ENCODE measurements at places on chromosomes 16 and 17.
A peak's percentile ranks its signal among the peaks of the same experiment; 100 is the strongest.

GRCh38 chr17:42518046-42518754 lies 17.8 kb upstream of the NAGLU start:
- DNase-seq: no peak

- DNase-seq: peak; percentile 74
Observed at GRCh38 chr17:2593821-2594721, 617 bp downstream of the PAFAH1B1 start.

DNA sequence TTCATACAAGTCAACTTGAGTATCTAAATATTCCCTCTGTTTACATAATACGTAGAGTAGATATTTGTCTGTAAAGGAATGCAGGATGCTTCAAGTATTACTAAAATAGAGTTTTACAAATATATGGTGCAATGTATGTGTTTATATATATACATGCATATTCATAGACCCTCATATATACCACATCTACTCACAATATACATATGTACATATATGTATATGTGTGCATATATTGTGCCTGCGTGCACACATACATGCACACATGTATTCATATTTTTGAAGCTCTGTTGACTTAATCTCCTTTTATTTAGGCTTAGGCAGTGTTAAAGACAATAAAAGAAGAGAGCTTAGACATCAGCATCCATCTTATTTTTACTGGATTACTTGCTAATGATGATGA lies 616.6 kb upstream of the GOT2 start:
- no peak for DNase-seq

DNA sequence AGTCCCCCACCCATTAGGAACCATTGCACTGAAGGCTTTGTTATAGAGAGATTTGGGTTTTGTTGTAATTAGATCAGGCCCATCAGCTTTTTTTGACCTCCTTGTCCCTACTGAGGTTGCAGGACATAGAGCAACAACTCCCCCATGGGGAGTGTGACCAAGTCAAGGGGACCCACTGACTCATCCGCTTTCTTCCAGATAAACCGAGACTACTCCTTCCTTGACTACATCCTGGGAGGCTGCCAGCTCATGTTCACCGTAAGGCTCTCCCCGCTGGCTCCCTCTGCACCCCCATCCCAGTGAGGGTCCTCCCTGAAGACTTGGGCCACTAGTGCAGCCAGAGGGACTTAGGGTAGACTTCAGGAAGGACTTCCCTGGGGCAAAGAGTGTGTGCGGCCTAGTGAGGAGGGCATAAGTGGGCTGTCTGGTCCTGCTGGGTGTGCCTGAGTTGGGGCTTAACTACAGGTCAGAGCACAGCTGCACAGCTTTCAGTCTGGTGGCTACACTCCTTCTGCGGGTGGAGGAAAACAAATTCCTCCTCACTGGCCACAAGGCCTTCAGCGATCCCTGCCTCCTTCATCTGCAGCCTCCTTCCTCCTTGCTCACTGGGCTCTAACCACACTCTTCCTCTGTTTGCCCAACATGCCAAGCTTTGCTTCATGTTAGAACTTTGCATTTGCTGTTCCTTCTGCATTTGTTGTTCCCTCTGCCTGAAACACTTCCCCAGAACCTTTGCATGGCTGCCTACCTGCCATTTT lies 31.0 kb downstream of the CPNE2 start:
- DNase-seq: no peak

- DNase-seq: peak; percentile 66
Observed at GRCh38 chr17:14926526-14927122, 338.5 kb downstream of the PMP22 start.

- no peak for DNase-seq
Observed at GRCh38 chr16:1949507-1949906, 5.0 kb downstream of the RPL3L start.

DNA sequence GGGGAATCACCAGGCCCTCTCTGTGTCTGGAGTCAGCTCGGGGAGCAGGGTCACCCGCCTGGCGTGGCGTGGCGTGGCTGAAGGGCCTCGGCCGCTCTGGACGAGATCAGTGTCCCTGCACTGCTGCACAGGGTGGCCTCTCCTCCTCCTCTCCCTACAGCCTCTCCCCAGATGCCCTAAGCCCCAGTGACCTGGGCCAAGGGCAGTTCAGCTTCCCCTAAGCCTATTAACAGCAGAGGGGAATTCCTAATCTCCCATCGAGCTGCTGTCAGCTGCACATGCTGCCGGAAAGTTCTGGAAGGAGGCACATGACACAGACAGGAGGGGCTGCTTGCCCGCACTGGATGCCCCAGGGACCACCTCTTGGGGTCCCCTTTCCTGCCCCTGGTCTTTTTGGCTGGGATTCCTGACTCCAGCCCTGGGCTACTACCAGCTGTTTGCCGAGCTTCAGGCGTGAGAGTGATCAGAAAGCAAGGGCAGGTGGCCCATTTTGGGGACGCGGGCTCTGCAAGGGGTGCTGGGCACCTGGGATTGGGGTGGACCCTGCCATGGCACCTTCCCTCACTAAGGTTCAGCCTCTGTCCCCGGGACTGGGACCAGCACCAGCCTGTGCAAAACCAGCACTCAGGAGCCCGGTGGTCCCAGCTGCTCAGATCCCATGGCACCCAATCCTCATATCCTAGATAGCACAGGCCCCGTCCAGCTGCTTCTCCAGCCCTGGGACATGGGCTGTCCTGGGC lies 794 bp downstream of the PDE6G start:
- no peak for DNase-seq

DNA sequence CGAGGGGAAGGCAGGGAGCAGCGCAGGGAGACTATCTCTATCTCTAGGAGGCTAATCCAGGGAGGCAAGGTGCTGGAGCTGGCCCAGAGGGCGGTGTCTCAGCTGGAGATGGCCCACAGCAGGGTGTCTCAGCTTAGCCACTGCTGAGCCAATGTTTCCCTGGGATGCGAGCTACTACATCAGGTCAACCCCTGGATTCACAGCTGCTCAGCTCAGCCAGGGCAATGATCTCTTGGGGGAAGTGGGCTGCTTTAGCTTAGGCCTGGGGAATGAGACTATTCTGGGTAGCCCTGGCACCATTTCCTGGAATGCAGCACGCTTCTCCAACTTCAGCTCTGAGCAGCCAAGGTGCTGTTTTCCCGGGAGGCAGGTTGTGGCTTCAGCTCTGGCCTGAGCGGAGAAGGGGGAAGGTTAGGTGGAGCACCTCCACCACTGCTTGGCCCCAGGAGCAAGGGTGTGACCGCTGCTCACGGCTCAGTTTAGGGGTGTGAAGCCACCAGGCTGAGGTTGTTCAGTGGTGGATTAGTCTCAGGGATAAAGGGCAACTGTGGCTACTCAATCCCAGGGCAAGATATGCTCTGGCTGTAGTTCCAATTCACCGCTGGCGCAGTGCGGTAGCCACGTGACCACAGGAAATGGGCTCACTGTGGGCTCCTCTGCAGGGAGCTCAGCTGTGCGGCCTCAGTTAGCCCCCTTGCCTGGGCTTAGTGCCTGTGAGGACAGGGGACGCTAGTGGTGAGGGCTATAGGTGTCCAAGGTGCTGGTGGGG lies 5.2 kb upstream of the PRSS21 start:
- DNase-seq: no peak

GRCh38 chr17:49496183-49496866 lies 1.2 kb downstream of the NGFR start:
- peak; percentile 80 for DNase-seq

GRCh38 chr17:61834610-61835009 lies 28.7 kb downstream of the BRIP1 start:
- DNase-seq: no peak

GRCh38 chr16:75792771-75793492 lies 66.6 kb upstream of the CPHXL start:
- no peak for DNase-seq

DNA sequence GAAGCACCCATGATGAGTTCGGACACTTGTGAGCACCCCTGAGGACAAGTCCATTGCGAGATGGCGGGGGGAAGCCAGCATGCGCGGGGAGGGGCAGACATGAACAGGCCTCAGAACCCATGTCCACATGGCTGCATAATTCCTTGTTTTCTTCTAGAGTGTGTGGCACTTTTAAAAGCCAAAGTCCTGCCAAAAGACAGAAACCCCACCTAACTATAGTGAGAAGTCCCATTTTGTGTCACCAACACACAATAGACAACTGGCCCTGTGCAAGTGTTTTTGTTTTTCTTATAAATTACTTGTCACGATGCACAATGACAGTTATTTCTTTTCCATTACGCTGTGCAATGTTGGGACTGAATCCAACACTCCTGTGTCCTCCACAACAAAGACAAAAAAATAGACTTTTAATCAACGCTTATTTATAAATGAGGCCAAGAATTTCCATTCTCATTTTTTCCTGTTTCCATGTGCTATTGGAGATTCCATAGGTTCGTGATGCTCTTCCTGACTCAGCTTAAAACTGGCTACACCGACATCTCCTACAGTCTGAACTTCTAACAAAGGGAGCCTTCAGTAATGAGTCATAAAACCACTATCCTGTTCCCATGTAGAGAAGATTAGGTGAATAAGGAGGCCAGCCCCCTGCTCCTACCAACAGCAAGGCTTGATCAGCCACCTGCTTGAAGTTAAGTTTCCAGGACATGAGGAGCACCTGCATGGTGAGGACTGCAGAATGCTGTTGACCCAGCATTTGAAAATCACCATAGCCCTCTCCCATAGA lies 98.9 kb downstream of the ZNF423 start:
- no peak for DNase-seq

DNA sequence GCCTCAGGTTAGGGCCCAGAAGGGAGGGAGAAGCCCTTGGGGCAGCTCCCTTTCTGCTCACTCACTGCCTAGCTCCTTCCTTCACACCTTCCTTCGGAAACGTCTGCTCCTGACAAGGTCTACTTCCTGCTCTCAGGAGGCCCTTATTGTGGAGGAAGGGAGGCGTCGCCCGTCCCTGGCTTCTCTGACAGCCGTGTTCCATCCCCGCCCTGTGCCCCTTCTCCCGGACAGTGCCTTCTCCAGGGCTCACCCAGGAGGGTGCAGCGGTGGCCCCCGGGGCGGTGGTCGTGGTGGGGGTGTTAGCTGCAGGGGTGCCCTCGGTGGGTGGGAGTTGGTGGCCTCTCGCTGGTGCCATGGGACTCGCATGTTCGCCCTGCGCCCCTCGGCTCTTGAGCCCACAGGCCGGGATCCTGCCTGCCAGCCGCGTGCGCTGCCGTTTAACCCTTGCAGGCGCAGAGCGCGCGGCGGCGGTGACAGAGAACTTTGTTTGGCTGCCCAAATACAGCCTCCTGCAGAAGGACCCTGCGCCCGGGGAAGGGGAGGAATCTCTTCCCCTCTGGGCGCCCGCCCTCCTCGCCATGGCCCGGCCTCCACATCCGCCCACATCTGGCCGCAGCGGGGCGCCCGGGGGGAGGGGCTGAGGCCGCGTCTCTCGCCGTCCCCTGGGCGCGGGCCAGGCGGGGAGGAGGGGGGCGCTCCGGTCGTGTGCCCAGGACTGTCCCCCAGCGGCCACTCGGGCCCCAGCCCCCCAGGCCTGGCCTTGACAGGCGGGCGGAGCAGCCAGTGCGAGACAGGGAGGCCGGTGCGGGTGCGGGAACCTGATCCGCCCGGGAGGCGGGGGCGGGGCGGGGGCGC lies 231.9 kb downstream of the SEC14L1 start:
- DNase-seq: no peak

DNA sequence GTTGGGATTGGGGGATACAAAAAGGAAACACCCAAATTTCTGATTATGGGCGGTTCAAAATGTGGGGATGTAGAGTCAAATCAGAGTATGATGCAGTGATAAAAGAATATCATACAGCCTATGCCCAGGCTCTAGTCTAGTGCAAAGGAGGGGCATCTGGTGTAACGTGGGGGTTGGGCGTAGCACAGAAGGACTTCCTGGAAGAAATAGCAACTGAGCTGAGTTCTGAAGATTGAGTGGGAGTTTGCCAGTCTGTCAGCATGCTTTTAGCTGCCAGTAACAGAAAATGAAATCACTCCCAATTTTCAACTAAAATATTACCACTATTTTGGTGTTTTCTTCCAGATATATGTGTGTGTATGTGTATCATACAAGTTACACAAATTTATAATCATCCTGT lies 196.9 kb downstream of the SPECC1 start:
- DNase-seq: no peak

DNA sequence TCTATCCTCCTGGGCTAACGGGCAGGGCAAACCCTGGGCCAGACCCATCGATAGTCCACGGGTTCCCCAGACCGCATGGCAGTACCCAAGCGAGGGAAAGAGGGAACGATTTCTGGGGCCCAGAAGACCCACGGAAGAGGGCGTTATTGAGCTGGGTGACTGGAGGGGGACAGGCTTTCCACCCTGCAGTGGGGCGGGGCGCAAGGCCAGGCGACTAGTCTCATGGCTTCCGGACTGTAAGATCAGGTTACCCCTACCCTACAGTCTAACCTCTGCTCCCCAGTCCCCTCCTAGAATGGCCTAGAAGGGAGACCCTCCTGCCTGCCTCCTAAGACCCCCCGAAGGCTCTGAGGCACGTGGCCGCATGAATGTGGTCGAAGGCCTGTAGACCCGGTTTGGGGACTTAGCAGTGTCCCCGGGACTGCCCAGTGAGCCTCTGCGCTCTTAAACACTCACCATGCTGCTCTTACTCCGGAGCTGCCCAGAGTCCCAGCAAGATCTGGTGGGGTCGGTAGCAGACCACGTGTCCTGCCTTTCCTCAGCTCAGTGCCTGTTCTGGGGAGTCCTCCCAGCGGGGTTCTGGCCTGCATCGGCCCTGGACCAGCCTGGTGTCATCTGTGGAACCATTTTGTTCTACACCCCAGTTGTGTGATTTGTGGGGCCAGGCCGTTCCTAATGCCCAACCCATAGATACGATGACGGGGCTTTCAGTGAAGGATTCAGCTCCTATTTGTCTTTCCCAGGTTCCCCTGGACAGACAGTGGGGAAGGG lies 13.2 kb upstream of the AURKB start:
- DNase-seq: peak; percentile 47

- no peak for DNase-seq
Observed at GRCh38 chr16:75928295-75928694, 202.0 kb upstream of the CPHXL start.

GRCh38 chr17:42403150-42403549 lies 14.9 kb upstream of the STAT3 start:
- peak; percentile 56 for DNase-seq

GRCh38 chr17:60941028-60941427 lies 263.4 kb downstream of the BCAS3 start:
- DNase-seq: no peak

DNA sequence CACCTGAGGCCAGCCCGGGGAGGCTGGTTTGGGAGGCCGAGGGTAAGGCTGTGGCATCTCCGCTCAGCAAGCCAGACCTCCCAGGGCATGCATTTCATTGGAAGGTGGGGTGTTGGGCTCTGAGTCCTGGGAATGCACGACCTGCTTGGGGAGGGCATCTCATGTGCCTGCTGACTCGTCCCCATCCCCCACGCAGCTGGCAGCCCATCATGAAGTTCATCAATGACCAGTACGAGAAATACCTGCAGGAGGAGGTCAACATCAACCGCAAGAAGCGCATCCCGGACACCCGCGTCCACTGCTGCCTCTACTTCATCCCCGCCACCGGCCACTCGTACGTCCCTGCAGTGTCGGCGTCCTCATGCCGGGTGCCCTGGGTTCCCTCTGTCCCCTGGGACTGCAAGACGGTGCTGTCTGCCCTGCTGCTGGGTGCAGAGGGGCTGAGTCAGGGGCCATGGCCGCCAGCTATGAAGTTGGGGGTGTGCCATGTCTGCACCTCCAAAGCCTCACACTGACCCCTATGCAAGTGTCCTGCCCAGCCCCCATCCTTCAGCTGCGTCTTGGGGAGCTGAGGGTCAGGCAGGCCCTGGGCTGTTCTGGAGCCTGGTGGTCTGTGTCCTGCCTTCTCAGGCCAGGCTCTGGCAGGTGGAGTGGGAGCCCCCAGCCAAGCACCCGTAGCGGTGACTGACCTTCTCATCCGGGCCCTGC lies 347.9 kb downstream of the SEC14L1 start:
- DNase-seq: no peak

All from CD4-positive, alpha-beta T cell (primary cell).